ENCODE measurements at places on chromosomes 11 and 22.

GRCh38 chr11:36703055-36703404 is 105.0 kb upstream of the RAG2 start:
- DNase-seq = no peak

DNA sequence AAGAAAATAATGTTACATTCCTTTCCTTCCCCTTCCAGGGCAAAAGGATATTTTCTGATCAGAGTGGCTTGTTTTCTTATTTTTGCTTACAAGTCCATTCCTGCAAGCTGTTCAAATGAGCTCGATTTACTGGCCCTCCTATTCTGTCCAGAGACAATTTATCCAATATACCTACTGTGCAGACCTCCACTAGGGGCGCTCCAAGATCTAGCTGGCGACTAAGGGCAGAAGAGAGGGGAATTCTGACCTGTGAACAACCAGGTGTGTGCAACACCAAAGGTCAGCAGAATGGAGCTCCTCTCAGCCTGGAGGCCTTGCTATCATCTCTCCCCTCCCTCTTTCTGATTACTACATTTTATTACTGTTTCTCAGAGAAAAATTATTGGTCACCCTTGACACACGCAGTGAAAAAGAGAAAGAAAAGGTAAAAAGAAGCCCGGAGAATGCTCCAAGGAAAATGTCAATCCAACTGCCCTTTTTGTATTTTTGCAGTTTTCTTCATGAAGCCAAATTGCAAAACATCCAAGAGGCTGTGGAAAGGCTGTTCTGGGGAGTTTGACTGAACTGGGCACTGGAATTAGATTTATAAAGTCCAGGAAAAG is 3.2 kb downstream of the SEZ6L start:
- no peak for DNase-seq

GRCh38 chr22:37581504-37581903 is 1.6 kb upstream of the LGALS2 start:
- no peak for DNase-seq

- DNase-seq = no peak
Observed at GRCh38 chr11:31790649-31791048, 20.5 kb downstream of the PAX6 start.

DNA sequence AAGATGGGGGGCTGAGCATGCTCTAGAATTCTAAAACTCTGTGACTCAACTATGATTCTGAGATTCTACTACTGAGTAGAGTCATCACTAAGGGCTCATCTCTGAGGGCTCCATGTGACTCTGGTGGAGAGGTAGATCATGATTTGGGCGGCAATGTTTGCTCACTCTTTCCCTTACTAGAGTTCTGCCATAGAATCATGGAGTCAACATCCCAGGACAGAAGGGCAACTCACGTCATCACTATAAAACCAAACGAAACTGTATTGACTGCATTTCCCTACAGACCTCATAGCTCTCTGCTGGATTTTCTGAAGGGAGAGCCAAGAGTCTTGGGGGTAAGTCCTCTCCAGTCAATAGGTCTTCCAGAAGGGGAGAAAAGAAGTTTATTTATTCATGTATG is at the start of gene MS4A14:
TSS of gene MS4A14 (plus strand) at position 78 of the 400 bp plus-strand sequence. CDS start at position 198, 120 bp downstream.
- DNase-seq = no peak

- DNase-seq = peak; percentile 34
Observed at GRCh38 chr11:4181782-4182721, 87.5 kb downstream of the RRM1 start.

DNA sequence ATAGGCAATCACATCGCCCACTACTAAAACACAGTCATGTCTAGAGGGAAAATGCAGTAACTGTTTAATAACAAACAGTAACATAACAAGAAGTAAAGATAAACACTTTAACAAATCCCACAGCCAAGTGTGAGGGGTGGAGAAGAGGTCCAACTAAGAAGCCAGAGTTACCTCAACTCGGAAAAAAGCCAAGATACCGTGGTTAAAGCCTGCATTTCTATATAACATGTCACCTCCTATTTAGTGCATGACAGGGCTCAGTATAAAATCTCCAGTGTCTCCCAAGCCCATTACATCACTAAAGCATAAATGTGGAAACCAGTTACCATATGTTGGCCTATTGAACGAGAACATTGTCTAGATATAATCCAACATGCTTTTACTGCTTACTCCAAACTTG is 281.7 kb downstream of the LRRC4C start:
- peak; percentile 66 for DNase-seq

DNA sequence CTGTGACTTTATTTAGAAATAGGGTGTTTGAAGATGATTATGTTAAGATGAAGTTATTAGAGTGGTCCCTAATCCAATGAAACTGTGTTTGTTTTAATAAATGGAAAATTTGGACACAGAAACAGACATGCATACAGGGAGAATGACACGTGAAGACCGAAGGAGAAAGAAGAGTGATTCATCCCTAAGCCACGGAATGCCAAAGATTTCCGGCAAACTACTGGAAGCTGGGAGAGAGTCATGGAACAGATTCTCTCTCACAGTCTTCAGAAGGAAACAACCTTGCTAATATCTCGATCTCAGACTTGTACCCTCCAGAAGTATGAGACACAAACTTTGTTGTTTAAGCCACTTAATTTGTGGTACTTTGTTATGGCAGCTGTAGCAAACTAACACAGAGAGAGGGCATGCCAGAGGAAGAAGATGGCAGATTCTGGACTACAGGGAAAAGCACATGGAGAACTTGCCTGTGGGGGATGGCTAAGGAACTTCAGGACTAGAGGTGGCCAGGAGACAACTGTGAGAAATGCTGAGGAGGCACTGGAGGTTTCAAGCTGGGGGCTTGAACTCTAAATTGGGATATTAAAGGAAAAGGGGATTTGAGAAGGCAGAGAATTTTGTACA is 733.5 kb upstream of the CCDC90B start:
- DNase-seq = peak; percentile 88

GRCh38 chr11:86638673-86639072 is 33.7 kb downstream of the ME3 start:
- DNase-seq = no peak

DNA sequence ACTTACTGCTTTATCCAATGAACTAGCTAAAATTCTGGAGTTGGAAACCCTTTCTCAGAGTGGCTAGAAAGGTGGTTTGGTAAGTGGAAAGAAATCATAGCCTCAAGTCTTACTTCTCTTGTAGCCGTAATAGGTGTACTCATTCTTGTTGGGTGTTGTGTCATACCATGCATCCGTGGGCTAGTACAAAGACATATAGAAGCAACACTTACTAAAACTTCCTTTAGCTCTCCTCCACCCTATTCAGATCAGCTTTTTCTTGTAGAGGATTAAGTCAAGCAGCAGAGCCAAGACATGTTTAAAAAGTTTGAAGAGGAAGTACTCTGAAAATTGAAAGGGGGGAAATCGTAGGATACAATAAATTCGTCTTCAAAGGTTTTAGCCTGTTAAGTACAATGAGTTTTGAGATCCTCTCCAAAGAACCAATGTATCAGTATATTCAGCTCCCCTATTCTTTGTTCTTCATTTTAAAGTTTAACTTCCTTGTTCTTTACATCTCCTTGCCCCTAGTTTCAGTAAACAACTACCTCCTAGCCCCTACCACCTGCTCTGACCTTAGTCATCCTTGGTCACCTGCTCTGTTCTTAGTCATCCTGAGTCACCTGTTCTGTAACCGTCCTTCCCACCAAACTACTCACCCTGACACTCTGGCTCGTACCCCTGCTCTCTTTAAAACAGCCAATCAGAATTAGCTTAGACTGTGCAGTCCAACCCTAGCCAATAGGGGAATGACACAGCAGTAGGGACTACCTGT is 62.1 kb upstream of the DEUP1 start:
- no peak for DNase-seq

- DNase-seq = peak; percentile 51
Observed at GRCh38 chr11:27161071-27161470, 120.5 kb downstream of the BBOX1 start.

DNA sequence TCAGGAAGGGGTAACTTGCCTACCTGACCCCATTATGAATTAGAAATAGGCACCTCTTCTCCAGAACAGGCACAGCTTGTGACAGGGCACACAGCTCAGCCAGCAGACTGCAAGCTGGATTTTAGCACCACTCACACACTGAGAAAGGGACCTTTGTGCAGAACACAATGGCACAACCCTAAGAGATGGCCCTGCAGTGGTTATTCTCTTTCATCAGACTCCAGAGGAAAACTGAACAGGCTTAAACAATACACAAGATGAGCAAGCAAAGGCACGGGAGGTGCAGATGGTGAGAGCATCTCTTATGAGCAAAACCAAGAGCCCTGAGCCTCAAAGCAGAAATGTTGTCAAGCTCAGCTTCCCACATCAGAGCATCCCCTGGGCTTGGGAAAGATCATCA is 93.8 kb upstream of the LRRC55 start:
- DNase-seq = no peak

DNA sequence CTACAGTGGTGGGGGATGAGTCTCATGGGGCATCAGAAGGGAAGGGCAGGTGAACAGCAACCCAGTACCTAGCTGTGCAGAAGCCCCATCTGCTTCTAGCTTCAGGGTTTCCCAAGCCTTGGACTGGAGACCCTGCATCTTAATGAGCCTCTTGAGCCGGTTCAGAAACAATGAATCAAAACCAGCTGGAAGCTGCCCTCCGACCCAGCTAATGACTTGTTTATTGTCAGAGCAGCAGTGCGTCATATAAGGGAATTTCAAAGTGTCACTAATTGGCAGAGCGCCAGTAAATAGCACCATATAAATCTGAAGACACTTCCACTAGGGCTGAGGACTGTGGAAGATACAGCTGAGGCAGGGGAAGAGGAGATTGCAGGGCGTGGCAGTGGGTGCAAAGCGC is 57.5 kb downstream of the RPUSD4 start:
- peak; percentile 68 for DNase-seq

DNA sequence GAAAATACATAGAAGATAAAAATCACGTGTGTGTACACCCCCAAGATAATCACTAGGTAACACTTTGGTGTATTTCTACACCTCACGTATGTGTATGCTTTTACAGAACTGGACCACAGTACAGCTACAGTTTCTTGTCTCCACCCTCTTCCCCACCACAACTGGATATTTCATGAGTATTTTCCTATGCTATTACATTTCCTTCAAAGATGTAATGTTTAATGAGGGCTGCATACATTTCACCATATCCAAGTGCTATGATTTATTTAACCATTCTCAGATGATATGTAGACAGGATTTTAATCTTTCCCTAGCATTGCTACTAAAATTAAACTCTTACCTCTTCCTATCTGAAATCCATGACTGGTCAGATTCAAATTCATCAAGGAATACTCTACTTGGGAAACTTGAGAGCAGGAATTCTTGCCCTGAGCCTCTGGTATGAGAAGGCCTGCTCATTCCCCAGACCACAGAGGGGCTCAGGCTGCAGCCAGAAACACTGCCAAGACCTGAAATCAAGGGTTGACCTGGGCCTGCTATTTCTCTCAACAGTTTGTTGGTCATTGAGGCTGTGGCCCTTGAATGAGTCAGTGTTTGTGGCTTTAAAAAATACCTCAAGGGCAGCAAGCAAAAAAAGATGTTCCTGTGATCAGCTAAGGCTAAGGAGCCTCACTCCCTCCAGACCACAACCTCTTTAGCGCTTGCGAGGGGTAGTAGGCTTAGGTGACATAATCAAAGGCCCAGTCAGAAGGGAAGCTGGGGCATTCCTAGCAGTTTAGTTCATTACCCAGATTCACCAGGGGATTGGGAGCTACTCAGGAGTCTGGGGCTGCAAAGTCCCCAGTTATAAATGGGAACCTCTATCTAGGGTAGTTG is 55.5 kb downstream of the ABTB2 start:
- peak; percentile 96 for DNase-seq

GRCh38 chr11:13956988-13957387 is 5.5 kb upstream of the SPON1 start:
- DNase-seq = no peak

- peak; percentile 97 for DNase-seq
Observed at GRCh38 chr22:31055635-31056159, 25.4 kb upstream of the SMTN start.

DNA sequence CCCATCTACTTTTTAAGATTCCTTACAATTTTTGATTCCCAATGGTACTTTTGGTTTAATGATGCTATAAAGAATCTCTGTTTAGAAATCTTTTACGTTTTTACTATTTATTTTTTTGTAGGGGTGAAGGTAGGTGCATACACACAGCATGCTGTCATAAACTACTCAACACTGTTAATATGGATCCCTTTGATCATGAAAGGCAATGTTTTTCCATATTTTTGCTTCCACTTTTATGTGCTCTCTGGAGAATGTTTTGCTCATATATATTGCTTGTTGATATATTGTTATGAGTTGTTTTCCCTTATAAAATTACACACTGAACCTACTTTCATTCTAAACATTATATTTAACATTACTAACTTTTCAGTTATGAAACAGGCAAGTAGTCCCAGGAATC is 123.6 kb upstream of the TP53AIP1 start:
- no peak for DNase-seq

DNA sequence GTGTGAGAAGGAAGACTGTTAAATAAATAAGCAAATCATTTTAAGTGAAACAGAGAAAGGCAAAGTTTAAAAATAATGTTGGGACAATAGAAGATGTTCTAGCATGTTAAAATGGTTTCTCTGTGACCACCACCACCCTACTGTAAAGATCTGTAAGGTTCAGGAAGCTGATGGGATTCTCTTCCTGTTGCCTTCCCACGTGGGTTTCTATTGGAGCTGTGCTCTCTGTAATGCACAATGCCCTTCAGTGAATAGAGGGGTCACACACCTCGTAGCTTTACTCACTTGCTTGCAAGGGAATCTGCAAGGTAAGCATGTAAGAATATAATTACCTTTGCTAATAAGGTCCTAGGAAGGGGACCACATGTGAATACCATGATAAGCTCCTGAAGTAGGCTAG is 170.5 kb downstream of the CASP12 start:
- DNase-seq = no peak

DNA sequence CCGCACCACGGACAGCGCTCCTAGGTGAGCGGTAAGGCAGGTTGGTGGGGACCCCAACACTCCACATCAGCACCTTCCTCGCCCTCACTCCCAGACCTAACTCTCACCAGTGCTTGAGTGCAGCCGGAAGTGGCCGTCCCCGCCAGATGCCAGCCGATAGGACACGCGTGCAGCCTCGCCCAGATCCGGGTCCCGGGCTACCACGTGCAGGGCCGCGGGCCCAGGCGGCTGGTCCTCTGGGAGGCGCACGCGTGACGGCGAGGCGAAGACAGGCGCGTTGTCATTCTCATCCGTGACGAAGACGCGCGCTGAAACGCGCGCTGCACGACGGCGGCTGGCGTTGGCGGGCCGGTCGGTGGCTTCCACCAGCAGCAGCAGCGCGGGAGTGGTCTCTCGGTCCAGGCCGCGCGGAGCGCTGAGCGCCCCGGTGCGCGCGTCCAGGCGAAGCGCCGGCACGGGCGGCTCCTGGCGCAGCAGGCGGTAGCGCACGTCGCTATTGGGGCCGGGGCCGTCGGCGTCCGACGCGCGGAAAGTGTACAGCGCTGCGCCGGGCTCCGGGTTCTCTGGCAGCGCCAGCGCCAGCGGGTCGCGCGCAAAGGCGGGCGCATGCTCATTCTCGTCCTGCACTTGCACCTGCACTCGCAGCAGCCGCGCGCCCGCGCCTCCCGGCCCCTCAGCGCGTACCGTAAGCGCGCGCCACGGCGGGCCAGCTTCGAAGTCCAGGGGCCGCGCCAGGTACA is 10.8 kb upstream of the TPP1 start:
- no peak for DNase-seq

Measured in fibroblast of skin of right biceps (primary cell).